Fibroblast of lung (primary cell): ENCODE measurements at places on chromosomes 16 and 17. TPM values are rescaled to one million over a fixed set of nuclear protein-coding genes. Genes with fewer than 3 reads are reported as not detected.

GLP2R gene
- not detected in 2 replicates for polyA plus RNA-seq

SLC35G6 gene
- polyA plus RNA-seq, result not detected in 2 replicates

ARHGAP23 gene
- polyA plus RNA-seq, result 28.1 and 31.0 TPM in 2 replicates

NPW gene
- 0.06 and 0.20 TPM in 2 replicates for polyA plus RNA-seq

DNA sequence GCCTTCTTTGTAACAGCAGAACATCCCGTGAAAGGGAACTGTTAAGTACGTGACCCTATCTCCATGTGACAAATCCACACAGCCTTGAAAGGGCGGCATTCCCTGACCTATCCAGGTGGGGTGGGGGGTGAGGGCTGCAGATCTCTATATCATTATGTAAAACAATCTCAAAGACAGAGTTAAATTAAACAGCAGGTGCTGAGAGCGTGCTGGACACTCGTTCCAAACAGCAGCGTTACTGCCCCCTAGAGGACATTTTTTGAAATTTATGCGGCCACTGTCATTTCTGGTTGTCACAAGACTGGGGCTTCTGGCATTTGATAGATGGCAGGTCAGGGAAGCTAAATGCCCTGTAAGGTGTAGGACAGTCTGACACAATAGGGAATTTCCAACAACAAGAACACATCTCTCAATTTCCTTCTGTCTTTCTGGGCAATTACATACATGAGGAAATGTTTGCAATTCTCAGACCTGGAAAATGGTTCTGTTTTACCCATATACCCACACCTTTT lies 6.7 kb upstream of the SLC25A39 start:
- DNase-seq, result peak; percentile 38

GRCh38 chr17:59469786-59470485 lies 95.5 kb upstream of the DHX40 start:
- no peak for DNase-seq

DNA sequence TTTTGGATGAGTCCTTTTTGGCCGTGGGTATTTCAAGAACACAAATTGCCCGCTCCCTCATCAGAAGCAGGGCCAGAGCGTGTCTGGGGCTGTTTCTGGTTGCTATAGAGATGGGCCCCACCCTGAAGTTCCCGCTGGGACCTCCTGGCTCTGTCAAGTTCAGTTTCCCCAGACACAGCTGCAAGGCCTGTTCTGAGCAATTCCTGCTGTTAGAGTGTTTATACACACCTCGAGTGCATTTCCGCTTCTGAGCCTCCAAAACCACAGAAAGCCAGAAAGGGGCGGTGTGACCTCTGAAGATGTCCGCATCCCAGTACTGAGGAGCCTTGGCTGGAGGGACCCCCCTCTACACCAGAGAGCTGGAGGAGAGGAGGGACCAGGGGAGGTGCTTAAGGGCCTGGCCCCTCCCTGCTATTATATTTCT lies 9.3 kb upstream of the WBP2 start:
- peak; percentile 60 for DNase-seq

- no peak for DNase-seq
Measured at GRCh38 chr16:1981398-1981836, at the start of gene NOXO1. NOXO1 (minus strand) TSS chr16:1981469; CDS start chr16:1981179, 290 bp downstream.

DNA sequence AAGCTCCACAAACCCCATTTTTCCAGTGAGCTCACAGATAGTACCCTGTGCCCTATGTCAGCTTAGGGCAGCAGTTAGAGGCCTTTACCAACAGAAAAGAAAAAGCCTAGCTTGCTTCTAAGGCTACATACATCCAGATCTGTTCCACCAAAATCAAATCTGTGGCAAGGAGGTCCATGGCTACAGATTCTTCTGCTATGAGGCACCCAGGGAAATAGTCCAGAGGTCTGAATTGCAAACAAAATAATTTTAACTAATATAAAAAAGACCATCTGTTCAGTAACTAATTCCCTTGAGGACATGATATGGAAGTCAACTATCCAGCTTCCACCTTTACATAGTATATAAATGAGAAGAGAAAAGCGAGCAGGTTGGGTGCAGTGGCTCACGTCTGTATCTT lies 129.3 kb downstream of the PARN start:
- peak; percentile 48 for DNase-seq

GRCh38 chr16:15539197-15539596 lies 103.8 kb downstream of the MARF1 start:
- no peak for DNase-seq

- no peak for DNase-seq
Measured at GRCh38 chr17:39640591-39641031, 3.7 kb downstream of the STARD3 start.

- DNase-seq, result no peak
Measured at GRCh38 chr17:57106107-57106835, 21.2 kb downstream of the AKAP1 start.
